Heart right ventricle (tissue), 16 donors: ENCODE measurements at places on chromosomes 13 and 19. TPM values are rescaled to one million over a fixed set of nuclear protein-coding genes. Genes with fewer than 3 reads are reported as not detected.

The CLIP3 gene
- total RNA-seq: 4.2 TPM

The PGLYRP1 gene
- not detected for total RNA-seq

The LONP1 gene
- total RNA-seq: 85.0 TPM

The LHB gene
- not detected for total RNA-seq

The STX10 gene
- 18.7 TPM for total RNA-seq

The ZNF486 gene
- total RNA-seq: 2.6 TPM

The RXFP2 gene
- total RNA-seq: not detected

DNA sequence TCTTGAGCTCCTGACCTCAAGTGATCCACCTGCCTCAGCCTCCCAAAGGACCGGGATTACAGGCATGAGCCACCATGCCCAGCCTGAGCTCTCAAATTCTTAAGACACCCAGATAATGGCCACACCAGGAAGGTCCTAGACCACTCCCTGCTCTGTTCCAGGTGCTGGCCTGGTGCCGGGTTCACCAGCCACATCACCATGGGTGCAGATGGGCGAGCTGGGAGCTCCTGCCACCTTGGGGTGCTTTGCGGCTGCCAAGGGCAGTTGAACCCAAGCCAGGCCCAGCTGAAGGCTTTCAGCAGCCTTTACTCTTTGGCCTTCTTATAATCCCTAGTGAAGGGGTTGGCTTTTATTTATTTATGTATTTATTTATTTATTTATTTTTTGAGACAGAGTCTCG, 4.9 kb downstream of the HPN start:
- DNase-seq: no peak

DNA sequence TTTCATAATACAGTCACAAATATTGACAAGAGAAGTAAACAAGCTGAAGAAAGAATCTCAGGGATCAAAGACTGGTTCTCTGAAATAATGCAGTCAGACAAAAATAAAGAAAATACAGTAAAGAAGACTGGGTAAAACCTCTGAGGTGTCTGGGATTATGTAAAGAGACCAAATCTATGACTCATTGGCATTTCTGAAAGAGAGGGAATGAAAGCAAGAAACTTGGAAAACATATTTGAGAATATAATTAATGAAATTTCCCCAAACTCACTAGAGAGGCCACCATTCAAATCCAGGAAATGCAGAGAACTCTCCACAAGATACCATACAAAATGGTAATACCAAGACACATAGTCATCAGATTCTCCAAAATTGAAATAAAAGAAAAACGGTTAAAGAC, 53.0 kb upstream of the GPC6 start:
- no peak for DNase-seq

DNA sequence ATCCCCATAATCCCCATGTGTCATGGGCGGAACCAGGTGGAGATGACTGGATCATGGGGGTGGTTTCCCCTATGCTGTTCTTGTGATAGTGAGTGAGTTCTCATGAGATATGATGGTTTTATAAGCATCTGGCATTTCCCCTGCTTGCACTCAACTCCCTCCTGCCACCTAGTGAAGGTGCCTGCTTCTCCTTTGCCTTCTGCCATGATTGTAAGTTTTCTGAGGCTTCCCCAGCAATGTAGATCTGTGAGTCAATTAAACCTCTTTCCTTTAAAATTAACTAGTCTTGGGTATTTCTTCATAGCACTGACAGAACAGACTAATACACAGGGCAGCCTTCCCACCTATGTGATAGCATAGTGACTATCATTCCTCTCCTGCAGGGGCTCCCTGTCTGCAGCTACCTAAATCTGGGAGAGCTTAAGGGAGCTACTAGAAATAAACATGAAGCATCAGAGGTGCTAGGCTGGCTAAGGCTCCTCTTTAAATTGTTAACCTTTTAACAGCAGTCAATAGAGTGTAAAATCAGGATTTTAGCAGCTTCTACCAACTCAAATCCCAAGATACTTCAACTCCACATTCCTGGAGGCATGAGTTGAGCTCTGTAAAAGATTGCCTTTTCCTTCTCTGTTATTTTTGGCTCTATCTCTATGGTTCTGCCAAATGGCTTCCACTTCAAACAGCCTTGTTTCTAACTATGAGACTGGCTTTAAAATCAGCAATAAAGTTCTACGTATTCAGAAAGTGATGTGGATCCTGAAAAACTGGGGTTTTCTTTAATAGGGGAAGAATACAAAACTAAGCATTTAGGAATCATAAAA, 112.3 kb downstream of the VWA8 start:
- DNase-seq: no peak

DNA sequence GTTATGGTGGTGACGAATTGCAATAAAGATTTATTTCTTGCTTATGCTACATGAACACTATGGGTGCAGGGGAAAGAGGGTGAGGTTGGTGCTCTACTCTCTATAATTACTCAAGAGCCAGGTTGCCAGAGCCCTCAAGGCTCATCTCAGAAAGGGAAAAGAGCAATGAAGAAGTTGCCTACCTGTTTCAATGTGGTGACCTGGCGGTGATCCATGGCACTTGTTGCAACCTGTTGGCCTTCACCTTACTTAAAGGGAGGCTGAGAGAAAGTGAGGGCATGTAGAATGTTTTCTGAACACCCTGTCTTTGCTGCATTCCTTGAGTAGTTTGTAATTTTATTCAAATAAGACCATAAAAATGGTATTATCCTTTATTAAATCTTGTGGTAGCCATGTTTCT, 394.4 kb downstream of the GPC6 start:
- DNase-seq: no peak

GRCh38 chr13:36432106-36432544, at the start of gene CCNA1:
CCNA1 (plus strand) TSS chr13:36432495; CDS start chr13:36433057, 562 bp downstream.
- peak; percentile 4 for DNase-seq

DNA sequence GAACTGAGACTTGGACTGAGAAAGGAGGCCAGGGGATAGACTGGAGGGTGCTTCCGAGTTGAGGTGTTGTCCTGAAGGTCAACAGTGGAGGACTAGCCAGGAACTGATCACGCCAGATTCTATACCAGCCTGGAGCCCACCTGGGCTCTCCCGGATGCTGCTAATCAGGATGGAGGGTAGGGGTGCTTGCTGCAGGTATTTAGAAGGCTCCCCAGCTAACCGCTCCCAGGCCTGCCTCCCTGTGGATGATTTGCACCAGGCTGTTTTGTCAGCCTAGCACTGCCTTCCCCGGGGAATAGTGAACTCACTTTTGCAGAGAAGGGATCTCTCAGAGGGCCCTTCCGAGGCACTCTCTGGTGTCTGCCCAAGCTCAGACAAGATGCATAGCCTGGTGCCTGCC, 60.5 kb upstream of the KCTD15 start:
- DNase-seq: no peak

DNA sequence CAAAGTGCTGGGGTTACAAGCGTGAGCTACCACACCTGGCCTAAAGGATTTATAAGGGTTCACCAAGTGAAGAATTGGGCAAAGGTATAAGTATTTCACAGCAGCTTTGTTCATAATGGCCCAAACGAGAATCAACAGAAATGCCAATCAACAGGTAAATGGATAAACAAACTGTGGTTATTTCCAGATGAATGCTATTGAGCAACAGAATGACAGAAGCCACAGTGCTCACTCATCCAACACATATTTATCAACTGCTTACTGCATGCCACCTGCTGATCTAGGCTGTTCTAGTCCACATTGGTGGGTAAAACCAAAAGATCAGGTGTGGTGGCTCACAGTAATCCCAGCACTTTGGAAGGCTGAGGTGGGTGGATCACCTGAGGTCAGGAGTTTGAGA, 27.7 kb downstream of the CACNA1A start:
- no peak for DNase-seq

- peak; percentile 27 for DNase-seq
Measured at GRCh38 chr19:33064458-33064791, 263 bp downstream of the RHPN2 start.

- no peak for DNase-seq
Measured at GRCh38 chr13:29402166-29402636, 193.3 kb downstream of the SLC7A1 start.

DNA sequence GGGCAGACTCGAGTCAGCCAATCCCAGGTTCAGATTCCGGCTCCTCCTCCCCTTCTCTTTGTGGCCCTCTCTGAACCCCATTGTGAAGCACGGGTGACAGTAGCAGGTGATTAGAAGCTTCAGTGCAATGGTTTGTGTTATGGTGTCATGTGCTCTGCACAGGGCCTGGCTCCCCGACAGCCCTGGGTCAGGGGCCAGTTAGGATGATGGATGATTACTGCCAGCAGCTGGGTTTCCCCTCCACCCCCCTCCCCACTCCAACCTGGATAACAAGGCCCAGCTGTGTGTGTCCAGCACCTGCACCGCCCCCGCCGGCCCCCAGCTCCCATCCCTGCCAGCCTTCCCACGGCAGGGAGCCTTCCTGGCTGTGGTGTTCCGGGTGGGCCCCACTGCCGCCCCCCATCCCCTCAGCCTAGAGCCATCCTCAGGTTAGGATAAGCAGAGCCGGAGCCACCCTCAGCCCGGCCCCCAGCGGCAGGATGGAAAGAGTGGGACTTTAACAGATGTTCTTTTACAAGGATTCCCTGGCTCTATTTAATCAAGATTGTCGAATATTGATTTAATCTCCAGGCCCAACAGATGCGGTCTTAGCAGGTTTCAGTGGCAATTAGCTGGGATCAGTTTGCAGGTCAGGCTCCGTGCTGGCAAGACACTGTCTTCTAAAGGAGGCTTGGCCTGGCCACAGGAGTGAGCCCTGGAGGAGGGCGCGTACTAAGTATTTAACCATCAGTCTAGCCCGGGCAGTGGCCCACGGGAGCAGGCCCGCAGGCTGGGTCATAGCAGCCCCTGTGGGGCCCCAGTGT, 156.2 kb downstream of the SIPA1L3 start:
- no peak for DNase-seq

- DNase-seq: no peak
Measured at GRCh38 chr19:29475469-29475868, 50.3 kb upstream of the VSTM2B start.

DNA sequence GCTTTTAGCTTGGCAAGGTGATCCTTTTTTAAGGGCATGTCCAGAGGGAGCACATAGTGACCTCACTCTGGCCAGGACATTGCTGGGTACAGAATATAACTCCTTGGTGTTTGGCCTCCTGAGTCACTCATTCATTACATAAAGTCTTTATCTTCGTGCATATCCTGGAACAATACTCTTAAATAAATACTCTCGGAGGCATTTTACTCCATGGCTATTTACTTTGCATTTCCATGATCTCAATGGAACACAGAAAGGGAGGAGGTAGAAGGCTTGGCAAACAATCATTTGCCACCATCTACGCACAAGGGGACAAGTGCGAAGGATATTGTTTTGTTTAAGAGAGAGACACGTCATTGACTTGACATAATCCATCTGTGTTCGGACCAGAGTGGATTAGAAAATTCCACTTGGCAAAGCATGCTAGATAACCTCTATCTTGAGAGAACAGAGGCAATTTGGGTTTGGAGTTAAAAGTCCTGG, 210.0 kb downstream of the IRS2 start:
- no peak for DNase-seq

DNA sequence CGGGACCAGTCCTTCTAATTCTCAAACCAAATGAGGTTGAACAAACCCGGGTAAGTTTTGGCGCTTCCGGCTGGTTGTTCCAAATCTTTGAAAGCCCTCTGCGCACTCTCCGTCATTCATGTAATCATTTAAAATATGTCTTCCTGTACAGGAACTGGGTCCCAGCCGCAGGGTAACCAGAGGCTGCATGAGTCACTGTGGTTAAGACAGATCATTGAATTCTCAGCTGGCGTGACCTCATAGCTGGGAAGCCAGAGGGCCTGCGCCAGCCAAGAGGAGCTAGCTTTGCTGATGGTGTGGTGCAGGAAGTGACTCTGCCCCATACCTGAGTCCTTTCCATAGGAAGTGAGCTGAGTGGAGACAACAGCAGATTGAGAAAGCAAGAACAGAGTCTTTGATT, 135.2 kb downstream of the TSHZ3 start:
- DNase-seq: peak; percentile 20

GRCh38 chr19:28556371-28556770, 656.6 kb downstream of the UQCRFS1 start:
- no peak for DNase-seq

DNA sequence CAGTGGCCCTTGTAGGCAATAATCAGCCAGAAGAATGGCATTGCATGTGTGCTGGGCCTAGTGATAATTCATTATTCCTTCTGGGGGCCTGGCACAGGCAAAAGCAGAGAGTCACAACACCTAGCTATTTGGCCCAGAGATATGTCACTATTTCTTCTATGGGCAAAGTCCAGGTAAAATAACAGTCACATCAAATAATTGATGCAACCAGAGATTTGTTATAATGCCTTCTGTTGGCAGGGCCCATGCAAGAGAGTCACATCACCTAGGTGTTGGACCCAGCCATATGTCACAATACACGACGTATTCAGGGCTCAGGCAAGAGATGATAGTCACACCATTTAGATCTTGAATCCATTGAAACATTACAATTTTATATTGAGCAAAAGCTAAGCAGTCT, 66.1 kb downstream of the ZNF726 start:
- no peak for DNase-seq

DNA sequence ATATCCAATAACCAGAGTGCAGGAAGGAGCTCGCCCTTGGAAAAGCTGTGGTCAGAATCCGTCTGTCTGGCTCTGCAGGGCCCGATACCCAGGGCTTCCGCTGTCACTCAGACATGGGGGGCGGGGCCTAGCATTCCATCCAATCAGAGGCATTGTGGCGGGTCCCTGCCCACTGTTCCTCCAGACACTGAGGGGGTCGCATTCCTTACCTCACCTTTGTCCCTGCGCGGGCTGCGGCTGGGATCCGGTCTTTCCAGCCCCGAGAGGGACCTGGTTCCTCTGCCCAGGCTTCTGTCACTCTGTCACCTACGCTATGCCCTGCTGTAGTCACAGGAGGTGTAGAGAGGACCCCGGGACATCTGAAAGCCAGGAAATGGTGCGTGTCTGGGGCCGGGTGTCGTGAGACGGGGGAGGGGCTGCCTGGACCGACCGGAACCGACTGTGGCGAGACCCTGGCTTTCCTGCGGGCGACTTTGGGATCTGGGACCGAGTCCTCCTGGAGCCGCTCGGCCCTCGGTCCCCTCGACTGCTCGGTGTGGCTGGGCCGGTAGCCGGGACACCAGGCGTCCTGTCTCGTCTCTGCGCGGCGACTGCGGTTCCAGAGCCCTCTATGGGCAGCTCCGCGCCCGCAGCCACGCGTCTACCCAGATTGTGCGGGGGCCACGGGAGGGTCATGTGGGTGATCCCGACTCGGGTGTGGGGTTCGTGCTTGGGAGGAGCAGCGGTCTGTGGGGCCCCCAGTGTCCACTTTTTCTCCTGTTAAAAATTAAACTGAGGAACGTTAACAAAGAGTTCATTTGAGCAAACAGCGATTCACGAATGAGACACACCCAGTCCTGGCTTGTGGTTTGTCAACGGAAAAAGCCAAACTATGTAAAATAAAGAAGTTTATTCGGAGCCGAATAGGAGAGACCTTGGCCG, at the start of gene ZNF69:
TSS of gene ZNF69 (plus strand) at position 172 of the 921 bp plus-strand sequence. CDS start at position 314, 142 bp downstream.
- DNase-seq: peak; percentile 90

GRCh38 chr13:78398743-78399410, 204.5 kb downstream of the POU4F1 start:
- DNase-seq: no peak
